Forelimb muscle (tissue), 1 donor: ENCODE measurements at places on chromosomes 16 and 17.

- no peak for DNase-seq
Observed at GRCh38 chr16:77308163-77308561, 109.0 kb downstream of the SYCE1L start.

DNA sequence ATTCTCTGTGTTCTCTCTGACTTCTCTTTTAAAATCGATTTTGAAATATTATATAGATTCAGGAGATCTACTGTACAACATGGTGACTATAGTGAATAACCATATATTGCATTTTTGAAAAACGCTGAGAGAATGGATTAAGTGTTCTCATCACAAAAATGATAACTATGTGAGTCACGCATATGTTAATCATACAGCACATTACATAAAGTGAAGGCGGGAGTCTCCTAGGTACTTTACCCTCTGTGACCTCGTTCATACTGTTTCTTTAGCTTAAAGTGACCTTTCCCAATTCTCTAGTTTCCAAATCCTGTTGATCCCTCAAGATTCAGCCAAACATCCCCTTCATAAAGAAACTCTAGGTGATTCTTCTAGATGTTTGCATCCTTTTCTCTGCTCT, 3.1 kb upstream of the KRTAP3-2 start:
- no peak for DNase-seq

DNA sequence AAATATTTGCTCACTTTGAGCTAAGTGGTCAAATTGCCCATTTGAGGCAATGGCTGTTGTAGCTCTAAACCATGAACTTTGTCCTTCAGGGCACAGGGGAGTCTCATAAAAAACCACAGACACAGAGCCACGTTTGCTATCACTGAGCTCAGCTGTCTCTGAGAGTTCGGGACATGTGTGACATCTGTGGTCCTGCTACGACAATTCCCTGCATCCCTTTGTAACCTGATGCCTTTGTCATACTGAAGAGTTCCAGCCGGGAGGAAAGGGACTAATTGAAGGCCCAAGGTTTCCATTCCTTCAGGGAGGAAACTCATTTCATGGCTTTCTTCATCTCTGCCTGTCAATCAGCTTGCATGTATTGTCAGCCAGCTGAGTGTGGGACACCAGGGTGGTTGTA, 599.4 kb upstream of the CDH5 start:
- DNase-seq: no peak

GRCh38 chr17:41812381-41813151, at the start of gene FKBP10:
TSS of gene FKBP10 (plus strand) at chr17:41813004. CDS start at chr17:41813035, 31 bp downstream.
- peak; percentile 65 for DNase-seq

DNA sequence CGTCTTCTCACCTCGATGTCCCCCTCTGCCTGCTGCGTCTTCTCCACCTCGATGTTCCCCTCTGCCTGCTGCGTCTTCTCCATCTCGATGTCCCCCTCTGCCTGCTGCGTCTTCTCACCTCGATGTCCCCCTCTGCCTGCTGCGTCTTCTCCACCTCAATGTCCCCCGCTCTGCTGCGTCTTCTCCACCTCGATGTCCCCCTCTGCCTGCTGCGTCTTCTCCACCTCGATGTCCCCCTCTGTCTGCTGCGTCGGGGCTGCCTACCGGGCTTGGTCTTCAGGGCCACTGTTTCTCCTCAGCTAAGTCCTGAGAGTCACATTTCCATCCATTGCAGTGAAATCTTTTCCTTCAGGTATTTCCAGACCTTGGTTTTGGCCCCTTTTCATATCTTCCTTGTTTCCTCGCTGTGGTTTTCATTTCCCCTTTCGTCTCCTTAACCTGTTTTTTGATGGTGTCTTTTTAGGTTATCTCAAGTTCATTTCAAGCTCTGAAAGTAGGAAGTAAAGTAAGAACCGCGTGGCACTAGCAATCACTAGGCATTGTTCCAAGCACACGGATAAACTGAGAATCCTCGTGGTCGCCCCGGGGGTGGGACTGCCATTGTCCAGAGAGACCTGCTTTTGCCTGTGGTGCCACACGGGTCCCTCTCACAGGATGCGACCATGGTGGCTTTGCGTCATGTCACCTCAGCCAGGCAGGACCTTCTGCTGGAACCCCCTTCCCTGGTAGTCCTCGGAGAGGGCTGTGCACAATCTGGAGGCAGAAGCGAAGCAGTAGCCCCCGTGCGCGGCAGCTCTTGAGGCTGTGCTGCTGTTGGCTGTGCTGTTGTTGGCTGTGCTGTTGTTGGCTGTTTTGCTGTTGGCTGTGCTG, 9.5 kb upstream of the ZNF750 start:
- DNase-seq: no peak

GRCh38 chr17:81015136-81015535, 19.8 kb upstream of the BAIAP2 start:
- no peak for DNase-seq

GRCh38 chr16:57617604-57618111, 10.8 kb upstream of the ADGRG1 start:
- DNase-seq: no peak

DNA sequence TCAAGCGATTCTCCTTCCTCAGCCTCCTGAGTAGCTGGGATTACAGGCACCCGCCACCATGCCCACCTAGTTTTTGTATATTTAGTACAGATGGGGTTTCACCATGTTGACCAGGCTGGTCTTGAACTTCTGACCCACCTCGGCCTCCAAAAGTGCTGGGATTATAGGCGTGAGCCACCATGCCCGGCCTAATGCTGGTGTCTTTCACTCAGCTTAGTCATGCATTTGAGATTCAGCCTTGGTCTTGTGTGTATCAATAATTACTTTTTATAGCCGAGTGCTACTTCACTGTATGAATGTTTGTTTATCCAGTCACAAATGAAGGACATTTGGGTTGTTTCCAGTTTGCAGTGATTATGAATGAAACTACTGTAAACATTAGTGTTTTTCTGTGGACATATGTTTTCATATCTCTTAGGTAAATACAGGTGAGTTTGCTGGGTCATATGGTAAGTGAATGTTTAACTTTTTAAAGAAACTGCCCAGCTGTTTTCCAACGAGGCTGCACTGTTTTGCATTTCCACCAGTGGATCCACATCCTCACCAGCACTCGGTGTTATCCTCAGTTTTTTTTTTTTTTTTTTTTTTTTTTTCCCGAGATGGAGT, 11.0 kb upstream of the PLCG2 start:
- DNase-seq: no peak

DNA sequence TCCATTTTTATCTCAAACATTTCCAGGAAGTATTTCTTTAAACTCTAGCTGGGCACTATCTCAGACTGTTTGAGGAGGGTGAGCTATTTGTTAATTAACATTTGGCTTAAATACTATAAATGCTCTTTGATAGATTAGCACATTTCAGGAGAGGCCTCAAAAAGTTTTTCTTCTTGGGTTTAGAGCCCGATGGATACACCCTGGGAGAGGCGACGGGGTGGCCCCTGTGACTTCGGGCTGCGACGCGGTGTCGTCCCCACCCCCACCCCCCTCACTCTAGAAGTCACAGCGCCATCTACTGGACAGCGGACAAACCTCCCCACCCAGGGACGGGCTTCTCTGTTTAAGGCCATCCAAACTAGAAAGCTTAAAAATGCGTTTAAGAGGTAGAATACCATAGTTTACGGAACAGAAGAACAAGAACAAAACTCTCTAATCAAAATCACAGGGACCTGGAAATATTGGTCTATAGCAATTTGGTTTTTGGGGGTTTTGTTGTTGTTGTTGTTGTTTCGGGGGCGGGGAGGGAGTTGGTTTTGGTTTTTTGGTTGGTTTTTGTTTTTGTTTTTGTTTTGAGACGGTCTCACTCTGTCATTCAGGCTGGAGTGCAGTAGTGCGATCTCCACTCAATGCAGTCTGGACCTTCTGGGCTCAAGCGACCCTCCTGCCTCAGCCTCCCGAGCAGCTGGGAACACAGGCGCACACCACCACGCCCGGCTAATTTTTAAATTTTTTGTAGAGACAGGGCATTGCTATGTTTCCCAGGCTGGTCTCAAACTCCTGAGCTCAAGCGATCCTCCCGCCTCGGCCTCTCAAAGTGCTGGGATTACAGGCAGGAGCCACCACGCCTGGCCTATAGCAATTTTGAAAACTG, 254.4 kb downstream of the C16orf95 start:
- DNase-seq: no peak
